Trophoblast cell (in vitro differentiated cells and primary cell): ENCODE measurements at places on chromosomes 4 and X.

- H3K36me3 ChIP-seq = no peaks in the 10 kb centered on the region
- H3K4me3 ChIP-seq = no peak overlapping the region
- no peak overlapping the region for H3K27ac ChIP-seq
These were observed 230.2 kb downstream of the CLCN4 start for GRCh38 chrX:10387011-10387410.

DNA sequence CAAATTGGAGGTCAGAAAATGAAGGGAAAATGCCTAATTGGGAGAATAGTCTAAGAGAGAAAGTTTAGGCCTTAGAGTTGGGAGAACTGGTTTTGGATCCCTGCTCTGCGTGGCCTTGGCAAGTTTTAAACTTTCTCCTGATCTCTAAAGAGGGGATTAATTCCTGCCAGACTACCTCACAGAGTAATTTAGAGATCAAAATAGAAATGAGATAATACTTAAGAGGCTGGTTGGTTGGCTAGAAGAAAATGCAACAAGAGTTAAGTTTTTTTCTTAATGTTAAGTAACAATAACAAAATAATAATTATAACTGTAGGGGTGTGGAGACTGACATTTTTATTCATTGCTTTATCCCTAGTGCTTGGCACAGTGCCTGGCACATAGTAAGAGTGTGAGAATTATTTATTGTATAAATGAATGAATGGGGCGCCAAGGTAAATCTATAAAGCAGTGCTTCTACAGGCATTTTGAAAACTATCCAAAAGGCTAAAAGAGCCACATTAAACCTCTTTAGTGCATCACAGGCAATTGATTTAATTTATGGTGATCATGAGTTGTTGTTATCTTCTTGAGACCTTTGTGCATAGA lies 160.5 kb downstream of the RASL11B start:
- no peaks in the 10 kb centered on the region for H3K36me3 ChIP-seq
- DNase-seq = no peak
- H3K27me3 ChIP-seq = no peaks in the 10 kb centered on the region
- H3K4me1 ChIP-seq = peaks cover 5% of the 10 kb centered on the region

- no peak overlapping the region for H3K27ac ChIP-seq
- H3K27me3 ChIP-seq = no peaks in the 10 kb centered on the region
- H3K4me3 ChIP-seq = no peak overlapping the region
- DNase-seq = no peak
These were observed 7.2 kb downstream of the PGAM4 start for GRCh38 chrX:77962068-77962902.

GRCh38 chr4:150139297-150139865 lies 61.1 kb downstream of the DCLK2 start:
- DNase-seq = no peak
- no peaks in the 10 kb centered on the region for H3K27me3 ChIP-seq
- no peak overlapping the region for H3K4me3 ChIP-seq
- no peaks in the 10 kb centered on the region for H3K4me1 ChIP-seq

- no peak overlapping the region for H3K27ac ChIP-seq
- peaks cover 9% of the 10 kb centered on the region for H3K4me1 ChIP-seq
- DNase-seq = no peak
- no peaks in the 10 kb centered on the region for H3K27me3 ChIP-seq
These were observed 77.6 kb upstream of the RAB40AL start for GRCh38 chrX:102859550-102859871.

- H3K36me3 ChIP-seq = no peaks in the 10 kb centered on the region
- DNase-seq = peak; percentile 75
- no peaks in the 10 kb centered on the region for H3K27me3 ChIP-seq
- no peak overlapping the region for H3K4me3 ChIP-seq
- H3K4me1 ChIP-seq = peaks cover 23% of the 10 kb centered on the region
These were observed 102.0 kb downstream of the RTL5 start for GRCh38 chrX:72029483-72030411.

GRCh38 chr4:87973283-87974169 lies 2.0 kb upstream of the SPP1 start:
- no peaks in the 10 kb centered on the region for H3K27me3 ChIP-seq
- no peaks in the 10 kb centered on the region for H3K36me3 ChIP-seq
- peak; percentile 89 for DNase-seq
- no peaks in the 10 kb centered on the region for H3K4me1 ChIP-seq
- H3K4me3 ChIP-seq = no peak overlapping the region
- peak overlapping the region; percentile 20 for H3K27ac ChIP-seq

DNA sequence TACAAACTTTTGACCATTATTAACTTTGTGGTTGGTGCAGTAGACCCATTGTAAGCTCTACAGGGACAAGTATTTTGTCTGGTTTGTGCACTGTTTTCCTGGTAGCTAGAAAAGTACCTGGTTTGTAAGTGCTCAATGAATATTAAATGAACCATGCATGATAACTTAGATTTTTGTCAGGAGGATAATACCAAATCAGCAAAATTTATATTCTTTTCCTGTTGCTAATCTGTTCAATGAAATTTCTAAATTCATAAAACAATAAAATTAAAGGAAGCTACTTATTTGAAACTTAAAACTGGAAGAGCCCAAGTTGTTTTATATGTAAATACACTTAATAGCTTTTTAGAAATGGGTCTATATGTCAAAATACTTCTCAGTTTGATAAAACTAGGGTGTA lies 17.6 kb downstream of the HSPA4L start:
- H3K27ac ChIP-seq = no peak overlapping the region
- H3K36me3 ChIP-seq = no peaks in the 10 kb centered on the region
- no peaks in the 10 kb centered on the region for H3K4me1 ChIP-seq

GRCh38 chrX:9329056-9329455 lies 135.8 kb upstream of the TBL1X start:
- H3K4me3 ChIP-seq = no peak overlapping the region
- no peak overlapping the region for H3K27ac ChIP-seq
- H3K36me3 ChIP-seq = no peaks in the 10 kb centered on the region

- H3K4me3 ChIP-seq = no peak overlapping the region
- H3K4me1 ChIP-seq = peaks cover 3% of the 10 kb centered on the region
- no peaks in the 10 kb centered on the region for H3K27me3 ChIP-seq
- no peak overlapping the region for H3K27ac ChIP-seq
- no peak for DNase-seq
- H3K36me3 ChIP-seq = no peaks in the 10 kb centered on the region
These were observed 403.7 kb downstream of the MID1IP1 start for GRCh38 chrX:39204945-39205344.

GRCh38 chrX:49186125-49187027 lies at the start of gene PRICKLE3:
Gene PRICKLE3 (minus strand): TSS chrX:49186373. CDS start chrX:49186297, 76 bp downstream.
- H3K4me1 ChIP-seq = peaks cover 9% of the 10 kb centered on the region
- peaks cover 12% of the 10 kb centered on the region for H3K36me3 ChIP-seq
- peak within 1 kb of the TSS; percentile 57 for H3K27ac ChIP-seq

GRCh38 chrX:12292996-12293765 lies 154.9 kb downstream of the FRMPD4 start:
- peak; percentile 77 for DNase-seq
- H3K36me3 ChIP-seq = no peaks in the 10 kb centered on the region

GRCh38 chrX:8284131-8284530 lies 113.1 kb upstream of the VCX2 start:
- no peak overlapping the region for H3K27ac ChIP-seq
- no peaks in the 10 kb centered on the region for H3K4me1 ChIP-seq
- H3K4me3 ChIP-seq = no peak overlapping the region
- DNase-seq = no peak

GRCh38 chrX:155031657-155032056 lies 5.0 kb downstream of the FUNDC2 start:
- H3K27ac ChIP-seq = no peak overlapping the region
- no peaks in the 10 kb centered on the region for H3K4me1 ChIP-seq
- no peaks in the 10 kb centered on the region for H3K27me3 ChIP-seq
- DNase-seq = no peak

DNA sequence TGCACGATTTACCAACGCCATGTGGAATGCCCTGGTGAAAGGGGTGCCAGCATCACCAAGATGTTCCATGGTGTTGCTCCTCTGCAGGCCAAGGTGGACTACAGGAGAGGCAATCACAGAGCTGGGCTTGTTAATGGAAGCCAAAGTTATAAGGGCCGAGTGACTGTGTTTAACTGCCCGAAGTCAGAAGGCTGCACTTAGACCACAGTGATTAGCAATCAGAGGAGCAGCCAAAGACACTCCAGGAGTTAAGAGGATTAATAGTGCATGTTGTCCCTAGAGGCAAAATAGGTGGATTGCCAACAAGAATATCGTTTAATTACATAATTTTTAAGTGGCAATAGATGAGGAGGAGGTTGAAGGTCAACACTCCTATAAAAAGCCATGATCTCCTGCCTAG lies 22.8 kb upstream of the SLC25A43 start:
- H3K27ac ChIP-seq = no peak overlapping the region
- no peak for DNase-seq
- H3K4me1 ChIP-seq = no peaks in the 10 kb centered on the region
- no peak overlapping the region for H3K4me3 ChIP-seq
- no peaks in the 10 kb centered on the region for H3K27me3 ChIP-seq
- no peaks in the 10 kb centered on the region for H3K36me3 ChIP-seq

DNA sequence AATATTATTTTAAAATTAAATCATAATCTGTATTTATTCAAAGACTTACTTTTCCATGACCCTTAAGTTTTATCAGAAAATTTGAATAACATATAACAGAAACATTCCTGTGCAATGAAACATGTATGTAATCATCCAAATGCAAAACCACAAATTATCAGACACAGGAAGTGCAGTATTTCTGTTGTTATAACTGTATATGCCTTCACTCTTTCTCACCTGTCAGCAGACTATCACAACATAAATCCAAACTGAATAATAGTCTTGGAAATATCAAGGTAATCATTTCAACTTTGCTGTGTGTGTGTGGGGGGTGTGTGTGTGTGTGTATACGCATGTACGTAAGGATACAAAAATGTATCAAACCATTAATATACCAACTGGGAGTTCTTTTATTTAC lies 285.9 kb downstream of the SLC7A11 start:
- H3K36me3 ChIP-seq = no peaks in the 10 kb centered on the region
- no peaks in the 10 kb centered on the region for H3K4me1 ChIP-seq
- no peak for DNase-seq
- H3K27me3 ChIP-seq = no peaks in the 10 kb centered on the region
- no peak overlapping the region for H3K27ac ChIP-seq

GRCh38 chr4:94995684-94996394 lies 238.1 kb downstream of the BMPR1B start:
- no peaks in the 10 kb centered on the region for H3K27me3 ChIP-seq
- no peak overlapping the region for H3K27ac ChIP-seq
- no peak for DNase-seq
- peak overlapping the region; percentile 26 for H3K4me3 ChIP-seq

DNA sequence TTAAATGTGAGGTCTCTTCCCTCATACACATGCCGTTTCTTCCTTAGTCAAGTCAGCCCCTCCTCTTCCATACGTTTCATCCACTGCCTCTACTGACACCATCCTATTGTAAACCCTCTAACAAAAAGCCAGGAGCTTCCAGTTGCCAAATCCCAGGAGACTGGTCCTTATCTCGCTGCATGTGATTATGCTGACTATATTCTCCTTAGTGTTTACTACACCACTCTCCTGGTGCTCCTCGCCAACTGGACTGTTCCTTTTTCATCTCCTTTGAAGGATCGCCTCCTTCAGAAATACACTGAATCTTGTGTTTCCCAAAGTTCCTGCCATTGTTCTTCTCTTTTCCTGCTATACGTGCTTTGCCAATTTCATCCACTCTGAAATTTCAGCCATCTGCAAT lies 27.7 kb downstream of the MAML3 start:
- no peak for DNase-seq
- H3K36me3 ChIP-seq = peaks cover 4% of the 10 kb centered on the region
- no peak overlapping the region for H3K4me3 ChIP-seq

- no peak overlapping the region for H3K27ac ChIP-seq
- H3K36me3 ChIP-seq = no peaks in the 10 kb centered on the region
- no peaks in the 10 kb centered on the region for H3K27me3 ChIP-seq
- H3K4me3 ChIP-seq = no peak overlapping the region
These were observed 254.4 kb downstream of the BCOR start for GRCh38 chrX:39843318-39843717.

GRCh38 chr4:185567381-185568376 lies 32.4 kb upstream of the PDLIM3 start:
- no peaks in the 10 kb centered on the region for H3K36me3 ChIP-seq
- H3K4me1 ChIP-seq = peaks cover 17% of the 10 kb centered on the region
- DNase-seq = peak; percentile 90
- peak overlapping the region; percentile 74 for H3K27ac ChIP-seq

DNA sequence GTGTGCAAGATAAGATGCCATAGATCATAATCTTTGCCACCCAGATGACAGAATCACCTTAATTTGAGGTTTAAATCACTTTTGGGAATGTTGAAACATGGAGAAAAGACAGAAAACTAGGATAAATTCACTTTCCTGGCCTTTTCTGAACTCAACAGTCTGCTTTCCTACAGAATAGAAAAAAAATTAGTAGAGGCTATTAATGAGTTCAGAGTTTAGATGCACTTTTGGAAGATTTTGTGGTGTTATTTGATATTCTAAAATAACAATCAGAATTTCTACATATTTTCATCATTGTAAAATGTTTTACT lies 195.9 kb downstream of the CAMK2D start:
- no peaks in the 10 kb centered on the region for H3K36me3 ChIP-seq
- H3K4me3 ChIP-seq = no peak overlapping the region
- no peaks in the 10 kb centered on the region for H3K4me1 ChIP-seq
- no peak overlapping the region for H3K27ac ChIP-seq

DNA sequence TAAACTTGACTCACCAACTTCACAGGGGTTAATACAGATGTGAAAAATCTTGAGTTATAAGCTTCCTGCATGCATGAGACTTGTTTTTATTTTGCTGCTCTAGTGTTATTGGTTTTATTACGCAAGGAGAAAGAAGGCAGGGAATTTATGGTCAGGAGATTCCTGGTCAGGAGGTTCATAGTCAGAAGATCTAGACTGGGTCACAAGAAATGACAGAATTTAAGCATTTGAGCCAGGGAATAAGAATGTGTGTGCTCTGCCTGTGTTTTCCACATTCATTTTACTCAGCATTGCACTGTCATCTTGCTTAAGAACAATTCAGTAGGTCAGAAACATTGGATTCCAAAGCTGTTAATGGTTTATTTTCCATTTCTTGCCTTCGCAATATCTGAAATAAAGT lies 2522.1 kb downstream of the ARAP2 start:
- no peaks in the 10 kb centered on the region for H3K36me3 ChIP-seq
- H3K4me3 ChIP-seq = no peak overlapping the region
- no peak overlapping the region for H3K27ac ChIP-seq
- no peaks in the 10 kb centered on the region for H3K27me3 ChIP-seq
- DNase-seq = no peak

GRCh38 chr4:88949605-88950004 lies 107.4 kb downstream of the FAM13A start:
- H3K4me3 ChIP-seq = no peak overlapping the region
- H3K36me3 ChIP-seq = no peaks in the 10 kb centered on the region
- no peak overlapping the region for H3K27ac ChIP-seq
- H3K4me1 ChIP-seq = no peaks in the 10 kb centered on the region

- no peak overlapping the region for H3K27ac ChIP-seq
- H3K4me3 ChIP-seq = no peak overlapping the region
- no peak for DNase-seq
- no peaks in the 10 kb centered on the region for H3K4me1 ChIP-seq
- H3K36me3 ChIP-seq = no peaks in the 10 kb centered on the region
These were observed 263.8 kb downstream of the PRDM5 start for GRCh38 chr4:120658772-120659171.

DNA sequence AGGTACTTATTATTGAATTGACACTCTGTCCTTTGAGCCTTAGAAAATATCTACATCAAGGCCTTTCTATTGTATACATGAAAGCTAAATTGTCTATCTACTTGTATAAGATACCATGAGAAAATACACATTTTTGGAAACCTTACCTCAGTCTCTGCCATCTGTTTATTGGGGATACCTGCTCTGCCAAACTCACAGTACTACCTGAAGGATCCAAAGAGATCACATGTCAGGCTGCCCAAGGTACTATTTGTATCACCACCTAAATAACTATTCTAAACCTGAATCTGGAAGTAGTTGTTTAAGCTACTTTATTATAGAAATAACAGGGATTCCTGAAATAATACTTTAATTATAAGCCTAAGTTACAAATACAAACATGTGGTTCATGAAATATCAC lies 126.2 kb downstream of the PALLD start:
- H3K27ac ChIP-seq = peak overlapping the region; percentile 44
- H3K4me1 ChIP-seq = peaks cover 20% of the 10 kb centered on the region
- no peak for DNase-seq
- no peaks in the 10 kb centered on the region for H3K27me3 ChIP-seq
